Gastrocnemius medialis (tissue), 4 donors: ENCODE measurements at places on chromosomes 2 and 18.

DNA sequence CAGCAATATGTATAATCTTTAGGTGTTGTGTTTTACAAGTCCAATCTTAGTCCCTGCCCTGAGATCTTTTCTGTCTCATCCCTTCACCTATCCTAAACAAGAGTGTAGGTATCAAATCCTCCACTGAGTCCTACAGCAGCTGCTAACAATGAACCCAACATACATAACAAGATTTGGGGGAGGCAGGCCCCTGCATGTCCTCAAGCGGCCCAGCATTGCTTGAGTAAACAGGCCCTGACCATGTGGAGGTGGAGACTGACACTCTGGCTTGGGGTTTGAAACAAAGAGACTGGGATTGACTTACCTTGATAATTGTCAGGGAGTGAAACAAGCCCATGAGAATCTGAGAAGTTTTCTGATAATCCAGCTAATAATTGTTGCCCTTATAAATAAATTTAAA lies 213.4 kb downstream of the STK39 start:
- DNase-seq = no peak

GRCh38 chr18:3691705-3692104 lies 241.7 kb downstream of the TGIF1 start:
- DNase-seq = no peak

DNA sequence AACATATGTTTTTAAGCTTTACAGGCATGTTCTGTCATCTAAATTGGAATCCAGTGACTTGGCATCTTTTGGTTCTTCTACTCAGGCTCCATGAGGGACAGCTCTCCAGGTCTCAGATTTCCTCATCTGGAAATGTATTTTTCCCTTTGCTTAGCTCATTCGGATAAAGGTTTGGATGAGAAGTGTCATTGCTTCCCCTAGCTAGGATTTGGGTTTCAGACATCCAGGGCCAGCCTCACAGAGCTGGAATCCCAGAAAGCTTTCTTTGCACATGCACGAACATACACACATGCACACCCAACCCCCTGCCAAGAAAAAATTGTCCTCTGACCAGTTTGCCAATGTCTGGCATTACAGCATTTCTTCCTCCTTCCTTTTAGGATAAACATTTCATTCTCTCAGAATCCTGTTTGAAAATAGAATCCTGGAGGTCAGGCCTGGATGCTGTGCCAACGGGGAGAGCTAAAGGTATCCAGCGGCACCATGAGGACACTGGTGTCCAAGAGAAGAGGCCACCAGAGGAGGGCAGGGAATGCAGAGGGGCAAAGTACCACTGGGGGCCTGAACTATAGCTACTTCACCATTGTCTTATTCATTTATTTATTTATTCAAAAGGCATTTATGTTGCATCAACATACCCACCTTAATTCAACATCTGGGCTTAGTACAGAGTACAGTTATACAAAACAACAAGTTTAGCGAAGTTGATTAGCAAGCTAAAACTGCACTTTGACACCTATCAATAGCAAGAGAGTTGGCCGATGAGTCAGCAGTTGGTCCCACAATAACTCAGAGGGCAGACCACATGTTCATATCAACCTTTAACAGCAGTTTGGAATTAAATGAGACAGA lies 97.9 kb upstream of the ATL2 start:
- no peak for DNase-seq

DNA sequence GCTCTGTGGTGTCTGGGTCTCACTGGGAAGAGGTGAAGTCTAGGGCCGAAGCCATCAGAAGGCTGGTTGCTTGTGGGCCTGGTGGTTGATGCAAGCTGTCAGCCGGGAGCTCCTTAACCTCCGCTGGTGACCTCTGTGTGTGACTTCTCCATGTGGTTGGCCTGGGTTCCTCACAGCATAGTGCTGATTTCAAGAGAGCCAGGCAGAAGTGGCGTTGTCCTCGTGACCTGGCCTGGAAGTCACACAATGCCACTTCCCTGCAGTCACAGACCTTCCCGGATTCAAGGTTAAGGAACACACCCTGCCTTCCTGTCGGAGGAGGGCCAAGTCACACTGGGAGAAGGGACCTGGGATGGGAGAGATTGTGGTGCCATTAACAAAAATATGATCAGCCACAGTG lies 303.7 kb upstream of the HS6ST1 start:
- DNase-seq = no peak

DNA sequence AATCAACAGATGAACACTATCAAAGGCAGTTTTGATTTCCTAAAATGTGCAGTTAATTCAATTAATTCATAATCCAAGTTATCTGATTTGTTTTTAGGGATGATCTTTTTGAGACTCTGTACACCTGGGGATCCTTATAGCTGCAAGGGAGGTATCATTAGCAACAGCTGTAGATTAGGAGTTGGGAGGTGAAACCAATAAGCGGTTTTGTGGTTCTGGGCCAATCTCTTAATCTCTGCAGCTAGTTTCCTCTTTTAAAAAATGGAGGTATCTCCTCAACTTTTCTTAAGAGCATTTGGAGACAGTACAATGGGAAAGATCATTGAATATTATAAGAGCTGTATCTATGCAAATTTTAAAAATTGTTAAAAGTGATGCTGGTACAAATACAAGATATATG lies 126.0 kb downstream of the MC4R start:
- DNase-seq = no peak

DNA sequence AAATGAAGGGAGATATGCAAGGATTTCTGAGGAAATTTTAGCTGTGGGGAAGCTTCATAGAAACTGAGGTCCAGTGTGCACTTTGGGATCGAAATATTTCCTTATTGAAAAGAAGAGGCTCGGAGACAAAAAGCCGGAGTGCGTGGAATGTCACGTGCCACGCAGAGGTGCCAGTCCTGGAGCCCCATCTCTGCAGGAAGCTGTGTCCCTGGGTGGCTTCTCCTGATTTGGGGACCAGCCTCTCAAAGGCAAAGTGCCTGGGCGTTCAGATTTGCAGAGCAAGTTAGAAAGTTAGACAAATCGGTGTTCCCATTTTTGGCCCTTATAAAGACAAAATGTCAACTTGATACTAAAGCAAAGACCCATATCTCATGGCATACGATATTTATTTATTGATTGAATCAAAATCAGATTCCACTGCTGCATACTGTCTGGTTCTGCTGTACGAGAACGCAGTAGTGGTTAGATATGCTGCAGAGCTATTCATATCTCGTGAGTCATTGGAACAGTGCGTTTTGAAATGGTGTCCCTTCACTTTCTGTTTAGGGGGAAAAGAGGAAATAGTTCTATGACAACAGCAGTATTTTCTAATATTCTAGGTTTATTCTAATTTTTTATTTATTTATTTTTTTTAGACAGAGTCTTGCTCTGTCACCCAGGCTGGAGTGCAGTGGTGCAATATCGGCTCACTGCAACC lies 9.1 kb upstream of the ATG16L1 start:
- DNase-seq = no peak

DNA sequence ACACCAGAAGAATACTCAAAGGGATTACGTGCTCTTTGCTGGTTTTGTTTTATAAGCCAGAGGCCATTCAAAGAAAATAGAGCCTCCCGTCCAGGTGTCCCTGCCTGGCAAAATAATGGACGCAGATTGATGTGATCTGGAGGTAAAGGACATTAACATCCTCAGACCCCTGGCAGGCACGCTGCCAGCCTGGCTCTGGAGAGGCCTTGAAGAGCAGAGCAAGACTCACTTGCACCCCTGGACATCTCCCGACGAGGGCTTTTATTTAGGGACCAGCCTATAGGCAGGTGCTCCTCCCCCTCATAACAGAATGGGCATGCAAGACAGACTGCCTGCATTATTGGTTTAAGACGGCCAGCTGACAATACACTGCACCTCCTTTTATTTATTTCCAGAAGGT lies 291.3 kb downstream of the BCL11A start:
- no peak for DNase-seq

- DNase-seq = no peak
Observed at GRCh38 chr2:160602073-160602472, 108.5 kb upstream of the RBMS1 start.

GRCh38 chr18:51668607-51669006 lies 471.1 kb upstream of the MEX3C start:
- no peak for DNase-seq

- no peak for DNase-seq
Observed at GRCh38 chr2:36809069-36809445, 112.5 kb downstream of the VIT start.

DNA sequence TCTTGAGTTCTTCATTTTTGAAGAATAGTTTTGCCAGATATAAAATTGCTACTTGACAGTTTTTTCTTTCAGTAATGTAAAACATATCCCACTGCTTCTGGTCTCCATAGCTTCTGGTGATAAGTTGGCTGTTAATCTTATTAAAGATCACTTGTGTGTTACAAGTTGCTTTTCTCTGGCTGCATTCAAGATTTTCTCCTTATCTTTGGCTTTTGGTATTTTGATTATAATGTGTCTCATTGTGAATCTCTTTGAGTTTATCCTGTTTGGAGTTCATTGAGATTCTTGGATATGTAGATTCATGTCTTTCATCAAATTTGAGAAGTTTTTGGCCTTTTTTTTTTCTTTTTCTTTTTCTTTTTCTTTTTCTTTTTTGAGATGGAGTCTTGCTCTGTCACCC lies 20.2 kb upstream of the ADNP2 start:
- no peak for DNase-seq
